ENCODE measurements at places on chromosomes 7 and 10.

- no peak for DNase-seq
Measured at GRCh38 chr7:120997882-120998474, 9.5 kb downstream of the CPED1 start.

- DNase-seq = no peak
Measured at GRCh38 chr10:96794836-96795733, 37.0 kb upstream of the LCOR start.

GRCh38 chr7:8913682-8914081 lies 480.3 kb downstream of the NXPH1 start:
- DNase-seq = no peak

GRCh38 chr7:4783762-4784351 lies 8.4 kb downstream of the AP5Z1 start:
- no peak for DNase-seq

GRCh38 chr10:4653160-4653559 lies 172.8 kb upstream of the AKR1E2 start:
- no peak for DNase-seq

DNA sequence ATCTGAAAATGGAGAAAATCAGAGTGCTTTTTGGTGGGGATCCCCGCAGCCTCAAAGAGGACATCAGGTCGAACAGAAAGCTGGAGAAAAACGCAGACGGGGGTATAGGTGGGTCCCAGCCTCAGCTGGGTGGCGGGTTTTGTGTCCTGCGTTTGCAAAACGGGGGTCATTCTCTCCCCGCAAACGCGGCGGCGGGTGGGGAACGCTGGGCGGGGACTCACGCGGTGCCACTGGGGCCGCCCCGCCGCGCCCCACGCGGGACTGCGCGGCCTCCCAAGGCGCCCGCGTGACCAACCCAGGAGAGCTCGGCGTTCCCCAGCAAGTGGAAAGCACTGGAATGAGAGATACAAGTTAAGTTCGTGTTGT lies 806 bp upstream of the VIPR2 start:
- DNase-seq = no peak

All from CD4-positive, alpha-beta T cell treated with Interleukin-15 for 4 hours (primary cell).